ENCODE measurements at places on chromosomes 11 and 22.

DNA sequence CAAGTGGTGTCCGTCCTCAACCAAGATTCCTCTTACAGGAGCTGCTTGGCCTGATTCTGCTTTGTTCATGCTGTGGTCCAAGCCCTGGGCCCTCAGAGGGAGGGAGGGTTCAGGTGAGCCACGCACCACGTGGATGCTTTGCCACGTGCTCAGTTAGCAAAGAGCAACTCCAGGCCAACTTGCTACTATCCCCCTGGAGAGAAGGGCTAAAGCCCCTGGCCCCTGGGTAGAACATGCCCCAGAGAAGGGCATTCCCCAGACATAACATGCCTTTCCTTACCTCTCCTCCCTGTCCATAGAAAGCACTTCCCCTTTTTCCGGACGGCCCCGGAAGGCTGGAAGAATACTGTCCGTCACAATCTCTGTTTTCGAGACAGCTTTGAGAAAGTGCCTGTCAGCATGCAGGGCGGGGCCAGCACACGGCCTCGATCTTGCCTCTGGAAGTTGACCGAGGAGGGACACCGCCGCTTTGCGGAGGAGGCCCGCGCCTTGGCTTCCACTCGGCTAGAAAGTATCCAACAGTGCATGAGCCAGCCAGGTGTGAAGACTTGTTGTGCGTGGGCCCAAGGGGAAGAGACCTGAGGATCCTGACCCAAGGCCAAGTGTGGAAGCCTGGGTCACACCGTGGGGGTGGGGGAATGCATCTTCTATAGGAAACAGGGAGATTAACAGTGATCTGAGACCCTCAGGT lies 8.8 kb downstream of the FOXR1 start:
- DNase-seq = no peak

GRCh38 chr11:2215561-2216399 lies 44.2 kb upstream of the TH start:
- no peak for DNase-seq

GRCh38 chr11:69111624-69112542 lies 43.9 kb upstream of the SMIM38 start:
- DNase-seq = no peak

- no peak for DNase-seq
These were observed 20.6 kb downstream of the FLRT1 start for GRCh38 chr11:64056213-64056785.

DNA sequence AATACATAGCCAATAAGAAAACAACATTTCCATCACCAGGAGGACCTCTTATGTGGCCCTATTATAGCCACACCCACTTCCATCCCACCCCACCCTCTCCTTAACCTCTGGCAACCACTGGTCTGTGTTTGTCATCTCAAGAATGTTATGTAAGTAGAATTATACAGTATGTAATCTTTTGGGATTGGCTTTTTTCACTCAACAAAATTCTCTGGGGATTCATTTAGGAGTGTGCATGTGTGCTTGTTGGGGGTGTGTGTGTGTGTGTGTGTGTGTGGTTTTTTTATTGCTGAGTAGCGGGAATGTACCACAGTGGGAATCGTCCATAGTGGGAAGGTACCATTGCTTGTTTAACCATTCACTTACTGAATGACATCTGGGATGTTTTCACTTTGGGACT lies 5.2 kb downstream of the KCNJ5 start:
- no peak for DNase-seq

- no peak for DNase-seq
These were observed 63.7 kb downstream of the RAB30 start for GRCh38 chr11:83007909-83008580.

DNA sequence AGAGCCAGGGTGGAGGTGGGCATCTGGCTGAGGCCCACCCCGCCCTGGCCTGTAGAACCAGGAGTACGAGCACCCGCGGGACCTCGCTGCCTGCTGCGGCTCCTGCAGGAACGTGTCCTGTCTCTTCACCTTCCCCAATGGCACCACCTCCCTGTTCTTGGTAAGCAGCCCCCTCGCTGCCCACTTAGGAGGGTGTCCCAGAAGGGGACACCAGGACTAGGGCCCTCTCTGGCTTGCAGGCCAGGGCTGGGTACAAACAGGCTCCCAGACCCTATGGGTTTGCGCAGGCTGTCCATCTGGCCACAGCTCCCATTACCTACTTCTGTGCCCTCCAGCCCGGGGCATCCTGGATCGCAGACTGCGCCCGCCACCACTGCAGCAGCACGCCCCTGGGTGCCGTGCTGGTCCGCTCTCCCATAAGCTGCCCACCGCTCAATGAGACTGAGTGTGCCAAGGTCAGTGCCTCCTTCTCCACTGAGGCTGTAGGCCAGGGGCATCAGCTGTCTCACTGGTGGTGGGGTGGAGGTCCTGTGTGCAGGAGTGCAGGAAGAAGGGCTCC lies 77.5 kb upstream of the MYOD1 start:
- DNase-seq = no peak

DNA sequence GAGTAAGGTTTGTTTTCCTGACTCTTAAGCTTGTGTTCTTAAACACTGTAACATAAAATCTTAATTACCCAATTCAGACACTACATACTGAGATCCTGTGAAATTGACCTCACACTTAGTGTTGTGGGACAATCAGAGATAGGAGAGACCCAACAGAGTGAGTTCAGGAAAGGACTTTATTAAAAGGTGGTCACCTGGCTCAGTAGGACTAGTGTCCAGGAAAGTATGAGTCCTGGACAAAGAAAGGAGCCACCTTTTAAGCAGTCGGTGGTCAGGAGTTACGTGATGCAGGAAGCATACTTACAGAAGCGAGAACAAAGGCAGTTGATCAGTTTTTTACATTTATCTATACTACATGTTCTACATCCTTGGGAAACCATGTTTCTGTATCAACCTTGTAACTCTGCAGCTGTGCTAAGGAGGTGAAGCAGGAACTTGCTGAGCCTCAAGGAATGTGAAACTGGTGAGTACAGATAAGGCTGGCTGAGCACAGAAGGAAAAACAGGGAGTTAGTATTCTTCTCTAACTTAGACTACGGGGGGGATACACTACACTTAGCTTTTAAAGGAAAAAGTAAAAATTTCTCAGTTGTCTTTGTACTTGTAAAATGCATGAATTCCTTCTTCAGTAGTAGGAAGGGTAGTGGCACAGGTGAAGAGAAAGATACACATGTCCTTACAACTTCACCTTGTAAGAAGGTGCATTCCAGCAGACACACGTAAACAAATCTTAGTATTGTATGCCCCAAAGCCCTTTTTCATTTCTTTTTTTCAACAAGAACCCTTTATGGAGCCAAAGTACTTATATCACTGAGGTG lies 15.1 kb downstream of the OR51E1 start:
- no peak for DNase-seq

Data from NCI-H460 (cell line).